ENCODE measurements at places on chromosomes 5 and 9.

DNA sequence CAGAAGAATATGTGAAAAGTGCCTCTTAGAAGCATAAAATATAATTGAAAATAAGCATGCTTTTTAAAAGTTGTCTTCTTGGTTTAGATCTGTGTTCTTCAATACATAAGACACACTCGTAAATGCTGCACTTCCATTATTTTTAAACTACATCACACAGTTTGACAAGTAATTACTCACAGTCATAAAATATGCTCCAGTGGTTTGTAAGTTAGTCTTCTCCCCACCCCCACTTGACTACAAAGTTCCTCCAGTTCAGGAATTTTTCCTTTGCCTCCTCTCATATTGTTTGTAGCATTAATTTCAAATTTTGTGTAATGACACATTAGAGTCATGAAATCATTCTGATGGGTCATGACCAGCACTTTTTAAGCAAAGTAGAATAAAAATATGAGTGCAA, 60.3 kb upstream of the PTGER4 start:
- DNase-seq = no peak

- DNase-seq = no peak
Measured at GRCh38 chr9:134285215-134285845, 40.9 kb upstream of the RXRA start.

- DNase-seq = peak; percentile 11
Measured at GRCh38 chr5:65100911-65101631, 332.3 kb downstream of the CWC27 start.

- DNase-seq = no peak
Measured at GRCh38 chr9:82132024-82132423, 143.5 kb downstream of the SPATA31D1 start.

- no peak for DNase-seq
Measured at GRCh38 chr5:17802256-17802655, 168.0 kb downstream of the TAF11L14 start.

Data from stimulated activated CD8-positive, alpha-beta memory T cell treated with anti-CD3 and anti-CD28 coated beads, Interleukin-7, amount 100 ng/mL, for 4 hours (primary cell).